ENCODE measurements at places on chromosomes 6 and 20.
A peak's percentile ranks its signal among the peaks of the same experiment; 100 is the strongest.

GRCh38 chr6:25971187-25971821, 8.7 kb downstream of the TRIM38 start:
- DNase-seq, result no peak

- no peak for DNase-seq
Measured at GRCh38 chr6:25366903-25367545, 87.8 kb downstream of the CARMIL1 start.

GRCh38 chr6:7921632-7922092, 11.1 kb upstream of the TXNDC5 start:
- no peak for DNase-seq

DNA sequence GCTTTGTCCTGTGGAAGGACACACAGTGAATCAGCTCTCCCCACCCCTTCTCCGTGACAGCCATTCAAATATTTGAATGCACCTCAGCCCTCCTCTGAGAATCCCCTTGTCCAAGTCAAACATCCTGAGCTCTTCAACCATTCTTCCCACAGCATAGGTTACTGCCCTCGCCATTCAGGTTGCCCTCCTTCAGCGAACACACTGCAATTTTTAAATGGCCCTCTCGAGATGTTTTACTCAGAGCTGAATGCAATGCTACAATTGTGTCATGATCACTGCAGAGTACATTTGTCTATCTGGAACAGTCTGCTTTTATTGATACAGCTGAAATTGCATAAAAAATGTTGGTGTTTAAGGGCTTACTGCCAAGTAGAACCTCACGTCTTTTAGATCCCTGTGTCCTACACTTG, 48.9 kb downstream of the SLC2A12 start:
- no peak for DNase-seq

DNA sequence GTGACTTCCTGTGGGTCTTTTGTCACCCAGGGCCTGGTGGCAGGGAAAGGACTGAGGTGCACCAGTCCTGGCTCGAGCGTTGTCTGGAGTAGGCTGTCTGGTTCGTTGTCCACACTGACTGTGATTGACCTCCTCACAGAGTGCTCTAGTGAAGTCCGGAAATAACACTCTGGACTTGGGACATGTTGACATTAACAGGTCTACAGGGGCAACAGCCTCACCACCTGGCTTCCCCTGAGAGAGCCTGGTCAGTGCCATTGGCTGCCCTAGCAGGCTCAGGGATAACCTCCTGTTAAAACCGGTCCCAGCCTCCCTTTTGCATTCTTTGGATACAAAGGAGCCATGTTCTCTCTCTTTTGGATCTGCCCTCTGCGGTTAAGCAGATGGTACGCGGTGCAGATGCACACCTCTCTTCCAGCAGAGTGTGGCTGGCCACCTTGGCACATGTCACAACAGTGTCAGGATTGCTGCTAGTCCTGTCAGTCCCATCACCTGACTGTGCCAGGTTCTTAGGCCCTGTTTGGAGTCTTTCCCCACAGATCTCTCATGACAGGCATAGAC, 46.2 kb downstream of the CDS2 start:
- DNase-seq, result no peak

- DNase-seq, result no peak
Measured at GRCh38 chr20:41318271-41318649, 729 bp upstream of the ZHX3 start.

- DNase-seq, result no peak
Measured at GRCh38 chr20:59217794-59218280, 54.2 kb downstream of the ZNF831 start.

- no peak for DNase-seq
Measured at GRCh38 chr6:134676307-134677281, 273.3 kb downstream of the ALDH8A1 start.

- no peak for DNase-seq
Measured at GRCh38 chr20:51128198-51128597, 105.3 kb upstream of the KCNG1 start.

DNA sequence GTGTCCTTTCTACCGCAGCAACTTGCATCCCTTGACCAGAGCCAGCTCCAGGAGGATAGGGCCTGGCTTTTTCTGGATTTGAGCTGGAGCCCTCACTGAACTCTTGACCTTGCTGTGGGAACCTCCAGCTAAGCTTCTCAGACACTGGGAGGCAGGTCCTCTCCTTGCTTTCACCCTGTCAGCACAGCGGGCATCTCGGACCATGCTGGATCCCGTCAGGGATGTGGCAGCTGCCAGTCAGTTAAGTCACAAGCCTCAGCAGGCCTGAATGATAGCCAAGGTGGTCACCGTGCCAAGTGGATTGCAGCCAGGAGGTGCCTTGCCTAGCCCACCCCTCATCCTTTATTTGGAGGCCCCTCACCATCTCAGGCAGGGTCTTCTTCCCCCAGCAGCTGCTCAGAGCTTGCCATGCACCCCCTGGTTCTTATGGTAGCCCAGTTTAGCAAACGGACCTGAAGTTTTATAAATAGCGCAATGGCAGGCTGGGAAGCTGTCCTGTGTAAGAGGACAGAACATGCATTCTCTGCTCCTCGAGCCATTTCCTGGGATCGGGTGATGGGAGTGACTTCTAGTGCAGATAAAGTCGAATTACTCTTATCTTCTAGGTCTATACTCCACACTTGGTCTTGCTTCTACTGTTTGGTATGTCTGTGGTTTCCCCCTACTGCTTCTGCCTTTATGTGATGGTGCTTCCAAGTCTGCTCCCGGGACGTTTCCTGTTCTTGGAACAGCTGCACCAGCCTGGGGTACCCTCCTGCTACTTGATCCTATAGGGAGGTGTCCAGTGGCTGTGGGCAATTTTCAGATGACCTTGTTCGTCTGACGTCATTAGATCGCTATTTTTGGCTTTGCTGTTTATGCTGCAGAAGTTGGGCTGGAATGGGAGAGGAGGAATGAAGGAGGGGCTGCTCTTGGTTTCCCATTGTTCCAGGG, 7.1 kb upstream of the MYLK2 start:
- no peak for DNase-seq

- no peak for DNase-seq
Measured at GRCh38 chr20:45917790-45918141, 5.8 kb upstream of the PLTP start.

DNA sequence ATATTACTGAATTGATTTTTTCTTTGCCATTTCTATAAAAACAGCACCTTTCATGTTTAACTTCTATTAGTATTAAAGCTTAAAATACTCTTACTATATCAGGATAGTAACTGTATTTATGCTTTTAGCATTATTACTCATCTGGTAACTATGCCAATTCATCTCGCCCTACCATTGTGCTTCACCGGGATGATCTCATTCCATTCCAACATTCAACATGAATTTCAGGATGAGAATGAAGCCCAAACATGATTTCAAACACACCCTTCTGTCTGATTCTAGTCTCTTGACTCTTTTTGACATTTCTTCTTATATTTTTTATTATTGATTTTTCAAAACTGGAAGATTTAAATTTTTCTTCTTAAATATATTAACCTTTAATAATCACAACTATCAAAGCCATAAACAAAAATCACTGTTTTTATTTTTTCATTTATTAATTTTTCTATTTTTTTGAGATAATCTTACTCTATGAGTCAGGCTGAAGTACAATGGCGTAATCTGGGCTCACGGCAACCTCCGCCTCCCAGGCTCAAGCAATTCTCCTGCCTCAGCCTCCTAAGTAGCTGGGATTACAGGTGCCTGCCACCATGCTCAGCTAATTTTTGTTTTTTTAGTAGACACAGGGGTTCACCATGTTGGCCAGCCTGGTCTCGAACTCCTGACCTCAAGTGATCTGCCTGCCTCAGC, 46.7 kb downstream of the GJA1 start:
- no peak for DNase-seq

- DNase-seq, result no peak
Measured at GRCh38 chr6:148791372-148791771, 44.5 kb downstream of the UST start.

- no peak for DNase-seq
Measured at GRCh38 chr20:34705397-34706301, 1.5 kb downstream of the TP53INP2 start.

- DNase-seq, result no peak
Measured at GRCh38 chr6:50899306-50899870, 80.7 kb downstream of the TFAP2B start.

- DNase-seq, result no peak
Measured at GRCh38 chr6:147126618-147127022, 77.6 kb upstream of the STXBP5 start.

- no peak for DNase-seq
Measured at GRCh38 chr6:66865771-66866170, 1158.7 kb upstream of the EYS start.

DNA sequence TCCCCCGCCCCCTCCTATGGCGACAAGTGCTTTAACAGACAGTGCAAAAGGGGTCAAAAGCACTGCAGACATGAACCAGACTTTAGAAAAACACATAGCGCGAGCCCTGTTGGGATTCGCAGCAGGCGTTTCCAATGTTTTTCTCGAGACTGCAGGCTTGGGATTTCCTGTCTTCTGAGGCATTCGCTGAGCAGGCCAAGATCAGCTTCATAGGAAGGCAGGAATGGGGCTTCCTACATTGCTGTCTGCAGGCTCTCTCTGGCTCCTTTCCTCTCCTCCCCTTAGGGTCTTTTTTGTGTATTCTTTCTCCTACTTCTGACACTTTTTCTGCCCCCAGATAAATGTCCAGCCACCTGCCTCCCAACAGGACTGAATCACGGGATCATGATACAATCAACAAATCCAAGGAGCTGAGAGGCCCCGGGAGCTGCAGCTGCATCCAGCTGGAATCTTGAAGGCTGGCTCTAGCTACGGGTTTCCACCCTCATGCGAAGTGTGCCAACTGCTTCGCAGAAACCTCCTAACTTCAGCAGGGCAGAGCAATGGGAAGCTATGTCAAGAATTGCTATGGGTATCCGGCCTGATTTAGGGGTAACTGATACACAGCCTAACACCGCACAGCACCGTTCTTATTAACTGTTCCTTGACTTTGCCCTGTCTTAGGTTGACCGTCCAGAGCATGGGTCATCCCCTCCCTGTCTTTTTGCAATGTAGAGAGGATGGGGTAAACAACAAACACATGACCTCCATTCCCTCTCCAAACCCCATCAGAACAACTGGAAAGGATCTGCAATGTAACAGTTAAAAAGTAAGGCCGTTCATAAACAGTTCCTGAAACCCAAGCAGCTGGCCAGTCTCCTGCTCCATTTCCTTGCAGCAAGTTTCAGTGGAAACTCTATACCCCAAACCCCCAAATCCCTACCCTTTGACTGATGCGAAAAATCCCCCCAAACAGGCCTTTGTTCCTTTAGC, 31.5 kb downstream of the SNX5 start:
- no peak for DNase-seq

- no peak for DNase-seq
Measured at GRCh38 chr20:48703107-48703506, 124.7 kb downstream of the PREX1 start.

- no peak for DNase-seq
Measured at GRCh38 chr6:118283766-118284165, 264.3 kb upstream of the PLN start.

- DNase-seq, result no peak
Measured at GRCh38 chr20:64161356-64162238, 2.7 kb upstream of the MYT1 start.

- no peak for DNase-seq
Measured at GRCh38 chr6:126118936-126119335, 132.6 kb downstream of the TRMT11 start.

DNA sequence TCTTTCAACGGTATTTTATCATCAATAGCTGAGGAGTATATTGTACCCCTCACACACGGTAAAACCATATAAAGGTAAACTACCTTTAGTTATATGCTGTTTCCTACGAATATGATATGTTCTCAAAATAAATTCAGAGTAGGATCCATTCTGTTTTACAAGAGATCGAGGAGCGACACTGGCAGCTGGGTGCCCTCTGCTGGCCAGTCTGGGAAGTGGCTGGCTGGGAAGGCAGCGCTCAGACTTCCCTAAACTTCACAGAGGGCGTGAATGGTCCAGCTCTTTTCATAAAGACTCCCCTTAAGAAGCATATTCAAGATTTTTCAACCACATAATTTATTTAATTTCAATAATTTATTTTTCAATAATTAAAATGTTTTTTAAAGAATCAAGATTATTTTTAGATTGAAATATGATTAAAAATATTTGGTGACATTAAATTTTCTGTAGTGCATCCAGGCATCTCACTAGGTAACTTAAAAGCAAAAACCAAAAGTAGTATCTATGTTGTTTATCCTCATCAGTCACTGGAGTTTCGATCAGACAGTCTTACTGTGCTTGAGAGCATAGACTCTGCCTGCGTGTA, 187.5 kb upstream of the PDE10A start:
- peak; percentile 32 for DNase-seq

DNA sequence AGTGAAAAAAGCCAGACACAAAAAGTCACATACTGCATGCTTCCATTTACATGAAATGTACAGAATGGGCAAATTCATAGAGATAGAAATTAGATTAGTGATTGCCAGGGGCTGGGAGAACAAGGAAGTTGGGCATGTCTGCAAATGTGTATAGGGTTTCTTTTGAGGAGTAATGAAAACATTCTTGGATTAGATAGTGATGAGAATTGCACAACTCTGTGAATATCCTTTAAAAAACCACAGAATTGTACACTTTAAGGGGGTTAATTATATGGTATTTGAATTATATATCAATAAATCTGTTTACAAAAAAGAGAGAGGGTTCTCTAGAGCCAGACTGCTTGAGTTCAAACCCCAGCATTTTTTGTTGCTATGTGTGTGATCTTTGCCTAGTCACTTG, 188.1 kb downstream of the CDC5L start:
- DNase-seq, result no peak

GRCh38 chr6:12359036-12359435, 68.9 kb downstream of the EDN1 start:
- DNase-seq, result no peak

GRCh38 chr6:88813045-88813444, 150.4 kb downstream of the RNGTT start:
- DNase-seq, result no peak

- DNase-seq, result no peak
Measured at GRCh38 chr6:106083618-106084017, 2.5 kb upstream of the PRDM1 start.

DNA sequence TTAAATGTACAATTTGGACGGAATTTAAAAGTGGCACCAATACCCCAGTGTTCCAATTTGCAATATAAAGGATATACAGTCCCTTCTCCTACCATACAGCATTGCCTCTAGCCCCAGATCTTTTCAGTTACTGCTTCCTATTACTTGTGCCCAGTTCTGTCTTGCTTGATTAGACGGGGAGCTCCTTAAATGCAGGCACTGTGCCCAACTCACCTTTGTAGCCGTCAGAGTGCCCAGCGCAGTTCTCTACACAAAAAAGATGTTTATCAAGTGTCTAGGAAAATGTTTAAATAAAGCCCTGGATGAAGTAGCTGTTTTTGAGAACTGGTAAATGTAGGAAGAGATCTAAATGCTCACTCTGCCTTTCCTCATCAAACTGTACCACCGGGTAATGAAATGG, 7.6 kb downstream of the TAP2 start:
- DNase-seq, result no peak

All from effector memory CD4-positive, alpha-beta T cell (primary cell).